ENCODE measurements at places on chromosomes 13 and 19. TPM values are rescaled to one million over a fixed set of nuclear protein-coding genes. Genes with fewer than 3 reads are reported as not detected.

Gene KCNN1
- total RNA-seq: not detected

GRCh38 chr13:46797501-46798237 is 708 bp upstream of the ESD start:
- H3K27ac ChIP-seq: peak overlapping the region; percentile 92
- H3K27me3 ChIP-seq: no peaks in the 10 kb centered on the region
- H3K36me3 ChIP-seq: no peaks in the 10 kb centered on the region
- peak overlapping the region; percentile 76 for H3K4me3 ChIP-seq
- no peak for DNase-seq
- peaks cover 29% of the 10 kb centered on the region for H3K4me1 ChIP-seq

Gene MTUS2
- total RNA-seq: 1.2 TPM

Gene ACER1
- not detected for total RNA-seq

- peaks cover 50% of the 10 kb centered on the region for H3K36me3 ChIP-seq
- DNase-seq: no peak
- H3K4me3 ChIP-seq: no peak overlapping the region
- H3K27ac ChIP-seq: no peak overlapping the region
Observed at GRCh38 chr13:114237415-114238112, 2.9 kb downstream of the CDC16 start.

DNA sequence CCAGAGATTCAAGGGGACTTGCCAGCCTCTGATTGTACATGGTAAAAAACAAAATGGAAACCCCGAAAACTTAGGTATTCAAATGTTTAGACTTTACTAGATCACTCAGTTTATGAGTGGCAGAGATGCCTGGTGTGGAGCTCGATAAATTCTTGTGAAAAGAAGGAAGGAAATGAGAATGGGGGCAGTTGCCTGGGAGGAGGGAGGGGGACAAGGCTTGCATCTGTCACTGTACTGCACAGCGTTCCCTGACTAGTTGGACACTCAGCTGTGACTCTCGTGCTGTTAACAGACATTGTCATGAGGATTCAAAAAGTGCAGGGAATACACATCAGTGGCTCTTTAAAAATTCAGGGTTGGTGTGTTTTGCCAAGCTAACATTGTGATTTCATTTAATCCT is 232.9 kb downstream of the ZIC5 start:
- H3K36me3 ChIP-seq: no peaks in the 10 kb centered on the region
- H3K4me3 ChIP-seq: no peak overlapping the region
- no peak for DNase-seq
- no peaks in the 10 kb centered on the region for H3K27me3 ChIP-seq
- H3K4me1 ChIP-seq: peaks cover 14% of the 10 kb centered on the region

DNA sequence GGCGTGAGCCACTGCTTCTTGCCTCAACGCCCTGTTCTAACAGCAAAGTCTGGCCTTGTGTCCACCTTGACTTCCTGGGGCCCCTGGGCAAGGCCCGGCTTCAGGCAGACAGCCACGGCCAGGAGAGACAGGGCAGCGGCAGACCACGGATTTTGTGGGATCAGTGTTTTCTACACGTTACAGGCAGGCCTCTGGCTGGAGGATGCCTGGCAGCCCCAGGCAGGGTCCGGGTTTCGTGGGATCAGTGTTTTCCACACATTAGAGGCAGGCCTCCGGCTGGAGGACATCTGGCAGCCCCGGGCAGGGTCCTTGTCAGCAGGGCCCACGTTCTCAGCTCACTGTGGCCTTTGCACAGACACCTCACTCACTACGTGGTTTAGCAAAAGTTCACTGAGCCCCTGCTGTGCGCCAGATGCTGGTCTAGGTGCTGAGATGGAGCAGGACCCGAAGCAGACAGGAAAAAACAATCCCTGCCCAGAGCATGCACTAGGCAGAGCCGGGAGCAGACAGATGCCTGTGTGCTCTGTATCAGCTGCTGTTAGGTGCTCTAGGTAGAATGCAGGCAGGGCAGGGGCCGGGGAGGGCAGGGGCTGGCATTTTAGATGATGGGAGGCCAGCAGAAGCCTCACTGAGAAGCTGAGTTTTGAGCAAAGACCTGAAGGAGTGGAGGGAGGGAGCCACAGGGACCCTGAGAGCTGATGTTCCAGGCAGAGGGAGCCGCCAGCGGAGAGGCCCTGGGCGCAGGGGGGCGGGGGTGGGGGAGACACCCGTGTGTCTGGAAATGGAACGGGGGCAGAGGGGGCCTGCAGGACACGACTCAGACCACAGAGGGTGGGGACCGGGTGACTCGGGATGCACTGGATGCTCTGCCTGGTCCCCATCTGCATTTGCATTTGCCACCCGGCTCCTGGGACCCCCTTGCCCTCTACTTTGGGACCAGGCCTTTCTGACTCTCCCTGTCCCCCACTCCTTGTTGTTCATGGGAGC is 25.0 kb upstream of the NCCRP1 start:
- no peak overlapping the region for H3K4me3 ChIP-seq
- no peak overlapping the region for H3K27ac ChIP-seq
- H3K27me3 ChIP-seq: no peaks in the 10 kb centered on the region
- peaks cover 53% of the 10 kb centered on the region for H3K36me3 ChIP-seq
- peaks cover 13% of the 10 kb centered on the region for H3K4me1 ChIP-seq
- DNase-seq: no peak

GRCh38 chr13:95781016-95781415 is 104.1 kb downstream of the DNAJC3 start:
- H3K4me3 ChIP-seq: no peak overlapping the region
- no peak for DNase-seq
- H3K27me3 ChIP-seq: no peaks in the 10 kb centered on the region
- H3K4me1 ChIP-seq: no peaks in the 10 kb centered on the region
- H3K27ac ChIP-seq: no peak overlapping the region

GRCh38 chr19:33268162-33268991 is 34.0 kb downstream of the CEBPA start:
- H3K4me3 ChIP-seq: no peak overlapping the region
- DNase-seq: no peak

Gene SLC8A2
- not detected for total RNA-seq

Gene ZNF575
- total RNA-seq: not detected

Gene SLITRK1
- not detected for total RNA-seq

Gene DIRAS1
- 0.29 TPM for total RNA-seq

Gene MAG
- 1.7 TPM for total RNA-seq

DNA sequence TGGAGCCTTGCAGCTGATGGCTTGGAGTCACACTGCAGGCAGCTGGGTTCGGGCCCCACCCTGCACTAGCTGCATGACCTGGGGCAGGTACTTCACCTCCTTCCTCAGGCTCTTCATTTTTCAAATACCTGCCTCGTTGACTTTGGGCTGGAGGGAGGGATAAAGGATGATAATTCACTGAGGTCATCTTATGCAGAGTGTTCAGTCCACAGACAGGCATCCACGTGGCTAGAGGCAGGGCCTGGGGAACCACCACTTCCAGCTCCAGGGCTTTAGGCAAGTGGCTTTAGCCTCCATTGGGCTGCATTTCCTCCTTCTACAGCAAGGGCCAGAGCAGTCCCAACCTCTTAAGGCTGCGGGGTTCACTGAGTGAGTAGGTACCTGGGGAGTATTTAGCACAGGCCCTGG is 84.8 kb downstream of the SIPA1L3 start:
- H3K4me1 ChIP-seq: peaks cover 51% of the 10 kb centered on the region
- no peak overlapping the region for H3K4me3 ChIP-seq
- no peak for DNase-seq

- H3K27me3 ChIP-seq: no peaks in the 10 kb centered on the region
- H3K4me1 ChIP-seq: peaks cover 20% of the 10 kb centered on the region
- H3K36me3 ChIP-seq: no peaks in the 10 kb centered on the region
Observed at GRCh38 chr19:54429176-54429495, 13.9 kb downstream of the TTYH1 start.

- no peak overlapping the region for H3K4me3 ChIP-seq
- peaks cover 33% of the 10 kb centered on the region for H3K4me1 ChIP-seq
- H3K27me3 ChIP-seq: no peaks in the 10 kb centered on the region
- no peak for DNase-seq
- H3K36me3 ChIP-seq: no peaks in the 10 kb centered on the region
Observed at GRCh38 chr13:75432045-75432444, 49.9 kb downstream of the TBC1D4 start.

- H3K4me1 ChIP-seq: peaks cover 22% of the 10 kb centered on the region
- no peaks in the 10 kb centered on the region for H3K36me3 ChIP-seq
- no peaks in the 10 kb centered on the region for H3K27me3 ChIP-seq
- no peak overlapping the region for H3K4me3 ChIP-seq
Observed at GRCh38 chr13:34748596-34748995, 193.5 kb upstream of the NBEA start.

DNA sequence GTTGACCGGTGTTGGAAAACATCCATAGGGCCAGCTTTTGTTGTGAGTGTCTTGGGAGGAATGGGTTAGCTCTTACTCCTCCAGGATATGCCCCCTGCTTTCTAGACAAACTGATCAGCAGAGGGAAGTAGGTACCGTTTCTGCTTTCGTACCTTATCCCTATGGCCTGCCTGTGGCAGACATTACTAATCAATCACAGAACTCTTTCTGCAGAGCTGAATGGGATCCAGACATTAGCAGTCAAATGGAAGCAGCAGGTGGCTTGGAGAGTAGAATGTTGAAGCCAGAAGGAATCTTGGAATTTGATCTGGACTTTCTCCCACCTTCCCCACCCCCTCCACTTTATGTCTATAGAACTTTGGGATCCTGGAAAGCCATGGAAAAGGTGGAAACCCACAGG is 17.1 kb downstream of the NWD1 start:
- H3K4me1 ChIP-seq: peaks cover 8% of the 10 kb centered on the region
- H3K27ac ChIP-seq: no peak overlapping the region
- H3K4me3 ChIP-seq: no peak overlapping the region
- no peaks in the 10 kb centered on the region for H3K27me3 ChIP-seq
- H3K36me3 ChIP-seq: no peaks in the 10 kb centered on the region
- DNase-seq: no peak

Gene ANGPTL8
- not detected for total RNA-seq

Gene HIPK4
- total RNA-seq: not detected

Gene KASH5
- total RNA-seq: not detected

GRCh38 chr19:43687660-43687997 is 17.7 kb upstream of the PLAUR start:
- H3K4me3 ChIP-seq: no peak overlapping the region
- H3K4me1 ChIP-seq: no peaks in the 10 kb centered on the region
- no peak for DNase-seq

DNA sequence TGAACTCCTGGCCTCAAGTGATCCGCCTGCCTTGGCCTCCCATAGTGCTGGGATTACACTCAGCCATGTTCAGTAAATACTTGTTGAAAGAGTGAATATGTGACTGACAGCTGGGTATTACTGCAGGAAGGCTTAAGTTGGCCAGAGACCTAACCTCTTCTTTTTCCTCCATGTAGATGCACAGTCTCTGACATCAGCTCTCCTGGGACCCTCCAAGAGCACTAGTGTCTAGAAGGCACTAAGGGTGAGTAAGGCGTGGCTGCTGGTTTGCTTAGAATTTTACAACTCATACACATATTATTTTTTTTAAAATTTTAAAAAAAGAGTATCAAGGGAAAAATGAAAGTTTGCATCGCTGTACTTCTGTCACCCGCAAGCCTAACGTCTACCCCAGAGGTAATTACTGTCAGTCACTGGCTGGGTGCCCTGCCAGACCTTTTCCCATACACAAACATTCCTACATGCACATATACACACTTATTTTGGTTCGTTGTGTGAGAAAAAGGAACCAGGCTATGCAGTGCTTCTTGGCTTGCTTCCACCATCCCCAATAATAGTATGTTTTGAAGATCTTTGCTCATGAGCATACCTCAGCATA is 122.0 kb downstream of the SIPA1L3 start:
- H3K4me1 ChIP-seq: peaks cover 67% of the 10 kb centered on the region
- no peak overlapping the region for H3K4me3 ChIP-seq
- no peaks in the 10 kb centered on the region for H3K27me3 ChIP-seq

Gene RXFP2
- total RNA-seq: 0.67 TPM

- H3K27ac ChIP-seq: no peak overlapping the region
- peaks cover 20% of the 10 kb centered on the region for H3K36me3 ChIP-seq
- H3K4me3 ChIP-seq: no peak overlapping the region
- peak; percentile 16 for DNase-seq
Observed at GRCh38 chr19:5225486-5226345, 114.9 kb downstream of the PTPRS start.

DNA sequence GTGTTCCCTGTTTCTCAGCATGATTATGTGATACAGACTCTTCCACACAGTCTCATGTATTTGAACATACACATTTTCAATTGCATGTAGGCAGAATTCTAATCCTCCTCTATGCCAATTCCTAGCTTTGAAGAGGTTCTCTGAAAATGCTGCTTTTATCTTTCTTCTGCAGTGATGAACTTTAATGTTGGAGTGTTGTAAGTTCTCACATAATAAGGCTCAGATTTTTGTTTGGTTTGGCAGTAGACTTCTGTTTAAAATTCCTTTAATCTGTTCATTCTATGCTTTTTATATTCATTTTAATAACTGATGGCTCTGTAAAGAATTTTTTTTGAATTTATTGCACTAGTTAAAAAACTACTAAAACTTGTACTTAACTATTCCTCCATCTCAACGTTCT is 225.8 kb downstream of the GGACT start:
- no peaks in the 10 kb centered on the region for H3K36me3 ChIP-seq
- no peaks in the 10 kb centered on the region for H3K27me3 ChIP-seq
- H3K4me3 ChIP-seq: no peak overlapping the region
- DNase-seq: no peak
- H3K27ac ChIP-seq: no peak overlapping the region
- H3K4me1 ChIP-seq: no peaks in the 10 kb centered on the region

DNA sequence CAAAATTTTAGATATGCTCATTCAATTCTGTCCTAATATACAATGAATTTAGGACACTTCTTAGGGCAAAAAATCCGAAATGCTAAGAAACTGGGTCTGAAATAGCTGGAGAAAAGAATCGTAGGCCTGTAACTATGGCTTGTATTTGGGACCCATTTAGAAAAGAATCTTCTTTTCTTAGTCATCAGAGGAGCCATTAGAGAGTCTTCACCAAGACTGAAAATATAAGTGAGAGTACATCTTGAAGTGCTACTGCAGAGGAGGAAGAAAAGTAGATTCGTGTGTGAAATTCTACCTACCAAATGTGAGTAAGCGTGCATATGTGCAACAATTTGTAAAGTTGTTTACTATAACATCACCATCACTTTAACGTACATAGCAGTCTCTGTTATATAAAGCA is 8.8 kb upstream of the DACH1 start:
- H3K27ac ChIP-seq: no peak overlapping the region
- no peaks in the 10 kb centered on the region for H3K27me3 ChIP-seq
- H3K36me3 ChIP-seq: no peaks in the 10 kb centered on the region
- H3K4me3 ChIP-seq: no peak overlapping the region
- no peak for DNase-seq

Gene PLPPR2
- 18.4 TPM for total RNA-seq

Gene SOX1
- total RNA-seq: not detected

Gene CHST8
- 0.83 TPM for total RNA-seq
